ENCODE measurements at places on chromosomes 6 and 20.

DNA sequence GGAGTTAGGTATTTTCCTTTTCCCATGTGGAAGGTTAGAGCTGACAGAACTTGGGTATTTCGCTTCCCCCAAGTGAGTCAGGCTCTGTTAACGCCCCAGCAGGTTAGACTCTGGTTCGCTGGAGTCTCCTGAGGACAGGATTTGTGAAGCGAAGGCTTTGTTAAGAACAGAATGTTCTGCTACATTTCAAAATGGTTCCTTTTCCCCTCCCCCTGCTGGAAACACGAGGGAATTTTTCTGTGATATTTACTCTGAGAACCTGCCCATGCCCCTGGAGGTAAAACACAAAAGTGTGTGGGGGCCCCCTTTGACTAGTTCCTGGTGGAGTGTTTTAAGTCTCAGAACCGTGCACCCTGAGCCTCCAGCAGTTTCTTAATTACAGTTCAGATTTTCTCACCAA lies 731.4 kb upstream of the CITED2 start:
- no peak for DNase-seq

DNA sequence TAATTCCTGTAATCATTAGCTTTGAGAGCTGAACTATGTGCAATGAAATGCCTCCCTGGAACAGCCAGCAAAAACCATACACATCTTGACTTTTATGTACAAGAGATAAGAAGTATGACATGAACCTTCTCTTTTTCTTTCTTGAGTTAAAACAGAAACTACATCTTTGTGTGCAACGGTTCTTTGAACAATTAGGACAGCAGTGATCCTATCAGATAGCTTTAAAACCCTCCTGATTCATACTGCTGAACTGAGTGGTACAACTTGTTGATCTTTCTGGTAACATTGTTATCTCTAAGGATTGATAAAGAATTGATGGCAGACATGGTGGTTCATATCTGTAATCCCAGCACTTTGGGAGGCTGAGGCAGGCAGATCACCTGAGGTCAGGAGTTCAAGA lies 43.4 kb downstream of the TRAF3IP2 start:
- DNase-seq = no peak

GRCh38 chr20:62235001-62235776 lies 3.1 kb upstream of the OSBPL2 start:
- DNase-seq = no peak

DNA sequence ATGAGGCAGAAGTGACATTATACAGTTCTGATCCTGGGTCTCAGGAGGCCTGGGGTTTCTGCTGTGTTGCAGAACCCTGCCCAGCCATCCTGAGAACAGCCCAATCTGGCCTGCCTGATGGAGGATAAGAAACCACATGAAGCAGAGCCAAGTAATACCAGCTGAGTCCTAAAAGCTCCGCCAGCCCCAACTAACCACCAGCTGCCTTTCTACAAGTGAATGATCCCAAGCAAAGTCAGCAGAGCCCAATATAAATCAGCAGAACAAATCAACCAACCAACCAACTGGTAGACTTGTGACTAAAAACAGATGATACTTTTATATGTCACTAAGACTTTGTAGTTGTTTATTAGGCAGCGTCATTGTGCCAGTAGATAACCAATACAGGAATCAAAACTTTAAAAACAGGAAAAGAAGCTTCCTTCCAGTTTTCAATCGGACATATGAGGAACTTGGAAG lies 52.1 kb downstream of the SNX5 start:
- no peak for DNase-seq

GRCh38 chr20:13412806-13413445 lies 191.9 kb downstream of the ISM1 start:
- DNase-seq = no peak

GRCh38 chr6:109295109-109295773 lies 87.0 kb downstream of the CD164 start:
- no peak for DNase-seq

GRCh38 chr6:93293872-93294271 lies 125.5 kb downstream of the EPHA7 start:
- no peak for DNase-seq

- DNase-seq = no peak
Measured at GRCh38 chr20:57564951-57565642, 4.2 kb downstream of the PCK1 start.

- DNase-seq = no peak
Measured at GRCh38 chr6:155154158-155154830, 109.5 kb upstream of the CLDN20 start.

DNA sequence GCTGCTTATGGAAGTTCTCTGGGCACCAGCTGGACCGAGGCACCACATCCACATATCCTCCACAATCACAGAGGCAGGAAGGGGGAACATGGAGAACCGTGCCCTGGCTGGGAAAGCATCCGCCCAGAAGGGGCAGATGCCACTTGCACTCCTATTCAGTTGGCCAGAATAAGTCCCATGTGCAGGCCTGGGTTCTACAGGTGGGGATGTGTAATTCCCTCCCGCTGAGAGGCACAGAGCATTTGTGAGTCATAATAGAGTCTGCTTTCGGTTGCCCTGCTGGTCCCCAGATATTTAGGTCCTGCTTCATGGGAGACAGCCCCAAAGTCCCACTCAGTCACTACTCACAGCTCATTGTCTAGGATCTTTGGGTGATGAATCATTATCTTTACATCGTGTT lies 104.0 kb downstream of the PHACTR3 start:
- no peak for DNase-seq

GRCh38 chr20:63639093-63639975 lies 12.4 kb upstream of the GMEB2 start:
- DNase-seq = no peak

- no peak for DNase-seq
Measured at GRCh38 chr20:8255945-8256632, 124.0 kb downstream of the PLCB1 start.

GRCh38 chr20:36319356-36320260 lies 13.5 kb downstream of the DLGAP4 start:
- DNase-seq = no peak
